ENCODE measurements at places on chromosomes 13 and 19.

DNA sequence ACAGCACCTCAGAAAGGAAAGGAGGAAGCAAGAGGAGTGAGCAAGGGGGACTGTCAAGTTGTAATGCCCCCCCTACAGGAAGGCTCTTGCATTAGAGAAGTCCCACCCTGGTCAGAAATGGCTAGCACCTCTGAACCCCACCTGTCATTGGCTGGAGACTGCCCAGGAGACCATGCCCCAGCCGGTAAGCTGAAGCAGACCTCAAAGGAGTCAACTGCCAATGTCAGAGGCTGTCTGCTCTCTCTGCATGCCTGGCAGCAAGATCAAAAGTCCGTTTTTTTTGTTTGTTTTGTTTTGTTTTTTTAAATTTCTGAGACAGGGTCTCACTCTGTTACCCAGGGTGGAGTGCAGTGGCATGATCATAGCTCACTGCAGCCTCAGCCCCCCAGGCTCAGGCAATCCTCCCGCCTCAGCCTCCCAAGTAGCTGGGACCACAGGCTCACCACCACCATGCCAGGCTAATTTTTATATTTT, 8.1 kb upstream of the BCL3 start:
- DNase-seq, result no peak

DNA sequence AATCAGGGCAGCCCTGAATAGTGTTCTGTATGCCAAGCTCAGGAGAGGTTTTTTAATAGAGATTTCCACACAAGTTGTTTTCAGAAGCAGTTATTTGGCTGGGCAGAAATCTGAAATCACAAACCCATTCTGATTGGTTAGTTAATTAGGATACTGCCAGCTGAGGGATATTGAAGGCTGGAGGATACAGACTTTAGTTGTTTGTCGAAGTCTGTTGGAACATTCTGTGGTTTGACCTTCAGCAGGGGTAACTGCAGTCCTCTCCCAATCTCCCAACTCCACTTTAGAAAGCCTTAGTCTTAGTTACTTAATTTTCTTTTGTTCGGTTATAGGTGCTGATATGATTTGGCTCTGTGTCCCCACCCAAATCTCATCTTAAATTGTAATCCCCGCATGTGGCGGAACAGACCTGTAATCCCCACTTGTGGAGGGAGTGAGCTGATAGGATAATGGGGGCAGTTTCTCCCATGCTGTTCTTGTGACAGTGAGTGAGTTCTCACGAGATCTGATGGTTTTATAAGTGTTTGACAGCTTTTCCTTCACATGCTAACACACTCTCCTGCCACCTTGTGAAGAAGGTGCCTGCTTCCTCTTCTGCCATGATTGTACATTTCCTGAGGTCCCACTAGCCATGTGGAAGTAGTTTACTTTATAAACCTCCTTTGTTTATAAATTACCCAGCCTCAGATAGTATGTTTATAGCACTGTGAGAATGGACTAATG, 169.2 kb downstream of the GPC5 start:
- no peak for DNase-seq

DNA sequence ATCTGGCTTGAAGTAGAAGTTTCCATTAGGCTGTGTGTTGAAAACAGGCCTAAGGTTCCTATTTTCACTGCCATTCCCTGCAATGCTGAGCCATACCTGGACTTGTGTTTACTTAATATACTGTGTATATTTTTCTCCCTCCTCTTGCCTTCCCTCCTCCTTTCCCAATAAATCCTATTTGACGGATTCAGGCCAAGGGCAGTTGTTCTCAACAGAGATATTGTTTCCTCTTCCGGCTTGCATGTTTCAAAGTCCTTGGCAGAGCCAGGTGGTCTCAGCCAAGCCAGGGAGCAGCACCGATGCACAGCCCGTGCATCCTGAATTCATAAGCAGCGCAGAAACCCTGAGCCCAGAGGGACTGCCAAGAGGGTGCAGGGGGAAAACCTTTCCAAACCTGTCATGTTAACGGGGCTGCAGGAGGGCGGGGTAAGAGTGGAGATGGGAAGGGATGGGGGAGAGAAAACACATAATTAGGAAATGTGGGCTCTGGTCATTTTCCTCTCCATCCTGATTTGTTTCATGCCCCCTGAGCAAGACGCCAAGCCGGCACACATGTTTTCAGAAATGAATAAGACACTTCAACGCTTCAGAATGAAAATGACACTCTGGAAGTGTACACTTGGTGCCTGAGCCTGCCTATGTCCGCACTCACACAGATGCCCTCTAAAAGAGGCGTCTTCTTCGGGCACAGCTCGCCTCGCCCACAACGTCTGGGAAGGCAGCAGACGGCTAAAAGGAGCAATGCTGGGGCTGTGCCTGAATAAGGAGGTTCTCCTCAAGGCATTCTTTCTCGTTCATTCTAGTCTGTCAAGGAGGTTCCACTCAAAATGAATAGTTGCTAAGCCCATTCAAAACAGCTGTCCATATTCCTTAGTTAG, 149.3 kb upstream of the UBL3 start:
- DNase-seq, result no peak

DNA sequence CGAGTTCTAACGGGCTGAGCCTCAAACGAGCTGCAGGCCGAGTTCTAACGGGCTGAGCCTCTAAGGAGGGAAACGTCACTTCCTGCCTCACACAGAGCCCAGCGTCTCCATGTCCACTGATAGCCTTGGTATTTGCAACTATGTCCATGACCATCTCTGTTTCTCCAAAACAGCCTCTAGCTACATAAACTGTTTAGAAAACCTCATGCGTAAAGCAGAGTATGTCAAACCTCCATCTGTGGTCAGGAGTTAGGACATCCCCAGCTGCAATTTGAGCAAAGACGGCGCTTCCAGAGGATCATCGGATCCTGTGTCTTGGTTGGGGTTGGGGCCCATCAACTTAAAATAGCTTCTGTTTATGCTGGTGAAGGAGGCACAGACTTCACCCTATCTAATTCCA, 20.8 kb downstream of the RASA3 start:
- no peak for DNase-seq

GRCh38 chr13:46687810-46688209, 109.2 kb downstream of the ESD start:
- no peak for DNase-seq

DNA sequence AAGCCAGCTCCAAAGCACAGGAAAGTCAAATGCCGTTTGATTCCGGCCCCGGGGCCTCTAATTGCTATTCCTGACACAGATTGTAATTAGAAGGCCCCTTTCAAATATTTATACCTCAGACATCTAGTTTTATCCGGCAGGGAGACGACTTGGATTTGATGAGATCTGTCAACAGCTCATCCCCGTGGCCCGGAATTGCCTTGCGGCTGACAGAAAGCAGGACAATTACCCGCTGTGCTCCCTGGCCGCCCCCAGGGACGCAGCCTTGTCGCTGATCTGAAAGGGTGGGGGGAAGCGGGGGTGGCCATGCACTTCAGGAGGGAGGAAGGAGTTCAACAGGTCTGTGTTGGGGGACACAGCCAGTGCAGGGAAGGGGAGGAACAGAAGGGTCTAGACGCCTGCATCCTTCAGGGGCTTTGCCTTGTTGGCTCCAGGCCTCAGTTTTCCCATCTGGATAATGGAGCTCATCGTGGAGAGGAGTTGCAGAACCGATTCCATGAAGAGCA, 1.8 kb upstream of the SHD start:
- DNase-seq, result no peak

DNA sequence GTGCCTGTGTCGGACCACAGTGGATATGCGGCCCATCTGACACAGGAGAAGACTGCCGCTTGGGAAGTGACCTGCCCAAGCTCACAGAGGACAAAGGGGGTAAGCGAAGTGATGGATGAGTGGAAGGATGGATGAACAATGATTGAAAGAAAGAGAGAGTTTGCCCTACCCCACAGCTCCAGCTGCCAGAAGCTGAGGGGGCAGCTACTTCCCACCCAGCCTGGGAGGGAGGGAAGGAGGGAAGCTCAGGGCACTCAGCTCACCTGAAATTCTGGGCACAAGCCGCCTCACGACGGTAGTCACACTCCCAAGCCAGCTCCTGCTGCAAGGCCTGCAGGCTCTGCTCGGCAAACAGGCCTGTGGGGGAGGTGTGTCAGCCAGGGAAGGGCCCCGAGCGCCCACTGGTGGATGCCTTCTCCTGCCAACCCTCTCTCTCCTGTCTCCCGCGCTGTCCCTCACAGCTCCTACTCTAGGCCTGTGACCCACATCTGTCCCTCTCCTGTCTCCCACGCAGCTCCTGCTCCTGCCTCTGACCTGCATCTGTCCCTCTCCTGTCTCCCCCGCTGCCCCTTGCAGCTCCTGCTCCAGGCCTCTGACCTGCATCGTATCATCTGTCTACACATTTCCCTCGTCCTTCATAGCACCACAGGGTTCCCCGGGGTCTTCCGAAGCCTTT, 12.0 kb upstream of the NUMBL start:
- no peak for DNase-seq

DNA sequence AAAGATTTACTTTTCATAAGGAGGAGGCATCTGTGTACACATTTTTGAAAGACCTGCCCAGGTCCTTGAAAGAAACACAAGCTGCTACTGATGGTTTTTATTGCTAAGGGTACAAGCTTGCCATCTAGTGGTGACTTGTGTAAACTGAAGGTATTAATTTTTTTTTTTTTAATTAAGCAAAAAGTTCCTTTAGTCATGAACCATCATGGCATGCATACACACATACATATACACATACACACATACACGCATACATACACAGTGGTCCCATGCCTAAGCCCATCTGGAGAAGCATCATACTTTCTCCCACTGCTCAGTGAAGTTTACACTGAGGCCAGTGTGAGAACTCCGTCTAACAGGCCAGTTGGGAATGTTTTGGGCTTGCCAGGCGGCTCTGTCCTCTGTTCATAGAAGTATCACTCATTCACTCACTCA, 312.5 kb downstream of the DCLK1 start:
- DNase-seq, result no peak

- no peak for DNase-seq
Observed at GRCh38 chr19:10086591-10087192, 575 bp downstream of the SHFL start.

DNA sequence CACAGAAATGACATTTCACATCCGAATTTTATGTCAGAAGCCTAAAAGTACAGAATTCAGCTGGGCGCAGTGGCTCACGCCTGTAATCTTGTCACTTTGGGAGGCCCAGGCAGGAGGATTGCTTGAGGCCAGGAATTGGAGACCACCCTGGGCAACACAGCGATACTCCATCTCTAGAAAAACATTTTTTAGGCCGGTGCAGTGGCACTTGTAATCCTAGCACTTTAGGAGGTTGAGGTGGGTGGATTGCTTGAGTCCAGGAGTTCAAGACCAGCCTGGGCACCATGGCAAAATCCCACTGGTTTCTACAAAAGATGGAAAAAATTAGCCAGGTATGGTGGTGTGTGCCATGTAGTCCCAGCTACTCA, 15.3 kb downstream of the NOP53 start:
- no peak for DNase-seq

DNA sequence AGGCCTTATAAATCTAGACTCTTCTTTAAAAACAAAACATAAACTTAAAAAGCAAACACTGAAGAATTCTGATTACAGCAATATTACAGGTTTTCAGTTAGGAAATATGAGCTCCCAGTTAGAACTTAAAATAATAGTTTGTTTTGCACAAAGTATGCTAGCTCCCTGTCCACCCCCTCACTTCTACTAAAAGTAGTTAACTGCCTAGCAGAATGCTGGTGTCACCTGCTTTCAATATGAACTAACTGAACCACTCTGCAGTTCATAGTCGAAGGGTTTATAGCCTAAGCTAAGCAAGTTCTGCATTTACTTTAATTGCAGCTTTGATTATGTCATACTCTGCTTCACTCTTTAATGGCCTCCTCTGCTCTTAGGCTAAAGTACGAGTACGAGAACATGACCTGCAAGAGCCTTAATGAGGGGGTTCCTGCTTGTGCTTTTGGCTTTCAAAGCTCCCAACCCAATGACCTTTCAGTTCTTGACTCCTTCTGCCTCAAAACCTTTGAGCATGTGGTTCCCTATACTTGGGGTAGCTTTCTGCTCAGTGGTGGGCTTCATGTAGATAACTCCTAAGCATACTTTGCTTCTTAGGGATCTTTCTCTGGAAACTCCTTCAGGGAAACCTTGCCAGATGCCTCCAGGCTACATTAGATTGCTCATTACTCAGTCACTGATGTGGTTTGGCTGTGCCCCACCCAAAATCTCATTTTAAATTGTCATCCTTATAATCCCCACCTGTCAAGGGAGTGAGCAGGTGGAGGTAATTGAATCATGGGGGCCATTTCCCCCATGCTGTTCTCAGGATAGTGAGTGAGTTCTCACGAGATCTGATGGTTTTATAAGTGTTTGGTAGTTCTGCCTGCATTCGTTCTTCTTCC, 278.9 kb upstream of the ARGLU1 start:
- no peak for DNase-seq

DNA sequence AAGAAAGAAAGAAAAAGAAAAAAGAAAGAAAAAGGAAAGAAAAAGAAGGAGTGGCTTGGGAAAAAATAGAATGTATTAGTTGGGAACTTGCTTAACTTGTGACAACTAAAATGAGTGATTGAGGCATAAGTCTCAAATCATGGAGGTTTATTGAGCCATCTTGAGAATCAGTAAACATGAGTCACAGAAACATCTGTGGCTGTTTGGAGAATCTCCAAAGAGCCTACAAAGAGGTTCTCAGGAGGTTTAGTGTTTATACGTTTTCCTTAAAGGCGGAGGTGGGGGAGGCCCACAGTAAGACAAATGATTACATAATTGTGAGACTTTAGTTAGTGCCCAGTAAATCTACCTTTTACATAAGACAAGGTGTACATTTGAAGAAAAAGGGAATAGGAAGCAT, 38.6 kb downstream of the WDR87 start:
- no peak for DNase-seq

GRCh38 chr19:6491802-6492592, 10.1 kb downstream of the TUBB4A start:
- DNase-seq, result no peak

GRCh38 chr19:37594982-37595382, 306 bp downstream of the ZNF540 start:
- DNase-seq, result no peak

DNA sequence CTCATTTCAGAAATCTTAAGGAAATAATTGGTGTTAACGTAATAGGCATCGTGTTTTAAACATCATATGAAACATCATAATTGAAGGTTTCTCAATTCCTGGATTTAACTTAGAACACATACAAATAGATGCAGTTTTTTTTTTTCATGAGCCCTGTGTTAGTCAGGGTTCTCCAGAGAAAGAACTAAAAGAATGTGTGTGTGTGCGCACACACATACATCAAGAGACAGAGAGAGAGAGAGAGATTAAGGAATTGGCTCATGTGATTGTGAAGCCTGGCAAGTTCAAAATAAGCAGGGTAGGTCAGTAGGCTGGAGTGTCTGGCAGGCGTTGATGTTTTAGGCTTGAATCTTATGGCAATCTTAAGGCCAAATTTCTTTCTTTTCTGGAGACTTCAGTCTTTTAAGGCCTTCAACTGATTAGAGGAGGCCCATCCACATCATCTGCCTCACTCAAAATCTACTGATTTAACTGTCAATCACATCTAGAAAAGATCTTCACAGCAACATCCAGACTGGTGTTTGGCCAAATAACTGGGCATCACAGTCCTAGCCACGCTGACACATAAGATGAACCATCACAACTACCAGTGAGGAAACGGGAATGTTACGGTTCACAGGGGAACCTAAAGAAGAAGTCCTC, 25.2 kb downstream of the SPATA13 start:
- DNase-seq, result no peak
